ENCODE measurements at places on chromosomes 12 and 14.

GRCh38 chr12:91774434-91774921, 371.2 kb downstream of the BTG1 start:
- DNase-seq, result no peak

DNA sequence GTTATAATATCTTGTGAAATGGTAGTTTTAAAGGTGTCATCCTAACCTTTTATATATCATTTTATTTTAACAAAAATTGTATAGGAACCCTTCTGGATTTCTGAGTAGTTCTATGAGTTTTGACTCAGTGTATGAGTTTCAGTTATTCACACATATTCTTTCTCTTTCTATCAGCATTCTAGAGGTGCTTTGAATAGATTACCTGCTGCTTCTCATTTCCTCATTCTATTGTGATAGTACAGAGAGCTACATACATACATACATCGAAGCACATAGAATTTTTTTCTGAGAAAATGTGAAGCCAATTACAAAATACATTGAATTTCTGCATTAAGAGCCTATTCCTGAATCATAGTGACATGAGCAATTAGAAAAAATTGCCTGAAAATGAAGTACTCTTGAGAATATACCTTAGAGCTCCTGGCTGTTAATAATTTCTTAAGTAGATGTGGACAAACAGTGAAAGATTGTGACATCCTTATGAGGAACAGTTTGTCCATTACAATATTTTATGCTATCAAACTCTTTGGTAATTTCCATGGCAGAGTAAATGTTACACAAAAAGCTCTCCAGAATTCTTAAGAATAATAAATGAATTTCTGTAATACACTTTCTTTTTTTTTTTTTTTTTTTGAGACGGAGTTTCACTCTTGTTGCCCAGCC, 556.6 kb downstream of the TRHDE start:
- DNase-seq, result no peak

- DNase-seq, result no peak
Measured at GRCh38 chr12:5022465-5023061, 21.1 kb upstream of the KCNA5 start.

DNA sequence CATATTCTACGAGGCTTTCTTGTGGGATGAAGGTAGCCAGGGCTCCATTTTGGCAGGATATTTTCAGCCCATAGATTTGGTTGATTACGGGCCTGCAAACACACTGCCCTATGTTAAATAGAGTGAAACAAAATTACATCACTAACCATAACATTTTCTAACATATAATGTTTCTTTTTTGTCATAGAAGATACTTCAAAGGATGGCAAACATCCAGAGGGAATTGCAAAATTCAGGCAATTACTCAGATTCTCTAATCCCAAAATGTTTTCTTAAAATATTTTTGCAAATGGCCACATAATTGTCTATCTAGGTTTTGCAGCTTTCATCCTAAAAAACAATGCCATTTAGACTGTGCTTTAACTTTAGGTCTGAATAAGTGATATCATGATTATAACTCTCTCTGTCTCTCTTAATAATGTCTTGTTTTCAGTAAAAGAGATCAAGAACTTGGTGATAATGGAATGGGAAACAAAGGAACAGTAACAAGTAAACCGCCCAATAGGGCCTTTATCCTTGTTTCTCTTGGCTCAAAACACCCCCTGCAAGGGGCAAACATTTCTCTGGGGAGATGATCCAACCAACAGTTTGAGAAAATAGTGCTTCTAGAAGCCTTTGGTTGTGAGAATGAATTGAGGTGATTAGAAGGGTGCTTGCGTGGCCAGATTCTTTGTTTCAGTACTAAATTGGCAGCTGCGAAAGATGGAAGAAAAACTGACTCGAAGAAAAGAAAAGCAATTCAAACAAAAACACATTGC, 54.4 kb upstream of the BTG1 start:
- DNase-seq, result no peak

- DNase-seq, result no peak
Measured at GRCh38 chr14:32307881-32308582, 21.1 kb upstream of the AKAP6 start.

- no peak for DNase-seq
Measured at GRCh38 chr14:64232095-64232838, 61.9 kb downstream of the ESR2 start.

Measured in type B pancreatic cell (in vitro differentiated cells).